CD14-positive monocyte (primary cell): ENCODE measurements at places on chromosomes 2 and 18.
A peak's percentile ranks its signal among the peaks of the same experiment; 100 is the strongest.

- no peak for DNase-seq
Observed at GRCh38 chr2:187136646-187137045, 287.7 kb upstream of the ZSWIM2 start.

GRCh38 chr18:9708057-9708433 is at the start of gene RAB31:
RAB31 (plus strand) TSS chr18:9708301; CDS start chr18:9708406, 105 bp downstream.
- DNase-seq, result peak; percentile 79

GRCh38 chr2:187873132-187873531 is 318.9 kb upstream of the TFPI start:
- no peak for DNase-seq

GRCh38 chr2:218033208-218033589 is 30.4 kb upstream of the TNS1 start:
- DNase-seq, result no peak

DNA sequence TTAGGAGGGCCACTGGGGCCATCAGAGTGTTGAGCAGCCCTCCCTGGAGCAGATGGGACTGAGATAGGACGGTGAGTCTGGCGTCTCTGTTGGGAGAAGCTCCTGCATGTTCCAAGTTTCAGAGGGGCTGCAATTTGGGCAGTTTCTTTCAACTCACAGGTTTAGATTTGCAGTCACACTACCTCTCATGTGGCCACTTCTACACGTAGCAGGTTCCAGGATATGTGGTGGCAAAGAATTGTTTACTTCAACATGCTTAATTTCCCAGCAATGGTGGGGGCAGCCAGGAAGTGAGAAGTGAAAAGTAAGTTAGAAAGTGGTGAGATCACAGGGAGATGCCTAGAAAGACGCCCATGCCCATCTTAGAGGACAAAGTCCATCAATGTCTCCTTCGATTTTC is 9.3 kb downstream of the NCK2 start:
- no peak for DNase-seq
